ENCODE measurements at places on chromosomes 6 and 20.
A peak's percentile ranks its signal among the peaks of the same experiment; 100 is the strongest.

DNA sequence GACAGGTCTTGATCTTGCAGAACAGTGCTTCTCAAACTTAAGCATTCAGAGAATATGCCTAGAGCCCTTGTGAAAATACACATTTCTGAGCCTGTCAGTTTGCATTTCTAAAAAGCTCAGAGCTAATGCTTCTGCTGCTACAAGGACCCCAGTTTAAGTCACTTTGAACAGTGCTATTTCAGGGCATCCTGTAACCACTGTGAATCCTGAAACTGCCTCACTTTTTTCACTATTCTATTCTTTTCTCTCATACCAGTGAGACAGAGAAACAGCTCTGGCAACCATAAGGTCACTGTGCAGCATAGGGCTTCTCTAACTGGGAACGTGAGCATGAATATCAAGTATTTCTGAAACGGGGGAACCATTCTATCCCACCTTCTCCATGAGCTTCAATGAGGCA is 51.2 kb downstream of the LGSN start:
- DNase-seq = no peak

DNA sequence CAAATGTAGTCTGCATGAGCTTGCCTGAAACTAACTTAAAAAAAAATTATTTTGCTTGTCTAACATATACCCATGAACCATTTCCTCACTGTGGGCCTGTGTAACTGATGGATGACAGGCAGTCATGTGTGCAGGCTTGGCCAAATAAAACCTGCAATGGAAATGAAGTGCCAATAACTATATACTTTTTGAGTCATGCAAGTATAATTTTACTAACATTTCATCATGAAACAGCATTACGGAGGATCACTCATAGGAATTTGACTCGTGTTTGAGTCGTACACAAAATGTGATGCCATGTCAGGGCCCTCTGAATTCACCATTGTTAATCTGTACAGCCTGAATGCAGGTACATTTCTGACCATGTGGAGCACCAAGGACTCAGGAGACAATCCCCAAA is 46.6 kb downstream of the HDDC2 start:
- no peak for DNase-seq

- DNase-seq = no peak
Observed at GRCh38 chr6:105872249-105872648, 213.9 kb upstream of the PRDM1 start.

DNA sequence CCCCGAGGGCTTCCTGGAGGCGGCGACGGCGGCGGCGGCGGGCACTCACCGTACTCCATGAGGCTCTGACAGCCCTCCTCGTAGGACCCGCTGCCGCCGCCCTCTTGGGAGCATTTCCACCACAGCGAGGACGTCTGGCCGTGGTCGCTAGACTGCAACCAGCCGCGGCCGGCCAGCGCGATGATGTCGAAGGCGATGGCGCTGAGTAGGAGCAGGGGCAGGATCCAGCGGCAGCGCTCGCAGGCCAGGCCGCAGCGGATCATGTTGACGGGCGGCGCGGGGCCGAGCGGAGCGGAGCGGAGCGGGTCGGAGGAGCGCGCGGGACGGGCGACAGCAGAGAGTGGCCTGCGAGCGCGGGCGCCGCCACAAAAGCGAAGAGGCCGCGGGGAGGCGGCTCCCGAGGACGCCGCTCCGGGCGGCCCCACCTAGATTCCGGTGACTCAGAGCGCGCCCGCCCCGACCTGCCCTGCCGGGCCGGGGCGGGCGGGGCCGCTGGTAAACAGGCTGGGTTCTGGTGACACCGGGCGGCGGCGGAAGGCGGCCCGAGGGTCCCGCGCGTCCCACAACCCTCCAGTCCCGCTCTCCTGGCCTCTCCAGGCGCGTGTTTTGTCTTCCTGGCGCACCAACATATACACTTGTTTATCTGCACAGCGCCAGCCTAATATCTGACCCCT is at the start of gene PERP:
Gene PERP (minus strand): TSS at position 342 of the 674 bp plus-strand sequence. CDS start 79 bp downstream, at position 263.
- peak; percentile 72 for DNase-seq

DNA sequence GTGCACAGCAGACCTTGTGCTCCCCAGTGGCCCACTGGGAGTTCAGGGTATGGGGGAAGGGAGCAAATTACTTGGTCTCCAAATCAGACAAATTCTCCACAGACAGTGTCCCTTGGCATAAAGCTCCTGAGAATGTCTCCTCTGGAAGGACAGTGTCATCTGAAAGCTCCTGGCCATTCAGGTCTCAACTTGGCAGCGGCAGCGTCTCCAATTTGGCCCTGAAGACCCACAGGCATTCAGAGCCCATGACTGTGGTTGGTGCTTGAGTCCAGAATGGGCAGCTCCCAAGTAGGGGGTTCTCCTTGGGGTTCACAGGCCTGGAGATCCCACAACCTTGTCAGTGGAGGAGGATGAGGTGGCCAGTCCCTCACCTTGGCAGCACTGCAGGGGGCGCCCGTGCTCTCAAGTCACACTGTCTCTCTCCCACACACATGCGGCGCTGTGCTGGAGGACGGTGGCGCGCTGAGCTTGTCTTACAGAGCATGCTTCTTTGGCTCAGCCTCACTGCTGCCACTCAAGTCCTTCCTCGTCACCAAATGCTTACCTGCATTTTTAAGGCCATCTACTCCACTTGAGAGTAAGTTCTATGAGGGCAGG is 20.7 kb downstream of the DYNLRB1 start:
- DNase-seq = peak; percentile 52

GRCh38 chr20:31514154-31515071 is at the start of gene HM13:
Gene HM13, plus strand, starts transcription at chr20:31514442. Its CDS starts 110 bp downstream, at chr20:31514552.
- peak; percentile 88 for DNase-seq

All from stimulated activated CD4-positive, alpha-beta T cell treated with anti-CD3 and anti-CD28 coated beads, Interleukin-4, amount 100 ng/mL, for 24 hours (primary cell).